Nephron progenitor cell (in vitro differentiated cells): ENCODE measurements at places on chromosomes 1 and 21.

DNA sequence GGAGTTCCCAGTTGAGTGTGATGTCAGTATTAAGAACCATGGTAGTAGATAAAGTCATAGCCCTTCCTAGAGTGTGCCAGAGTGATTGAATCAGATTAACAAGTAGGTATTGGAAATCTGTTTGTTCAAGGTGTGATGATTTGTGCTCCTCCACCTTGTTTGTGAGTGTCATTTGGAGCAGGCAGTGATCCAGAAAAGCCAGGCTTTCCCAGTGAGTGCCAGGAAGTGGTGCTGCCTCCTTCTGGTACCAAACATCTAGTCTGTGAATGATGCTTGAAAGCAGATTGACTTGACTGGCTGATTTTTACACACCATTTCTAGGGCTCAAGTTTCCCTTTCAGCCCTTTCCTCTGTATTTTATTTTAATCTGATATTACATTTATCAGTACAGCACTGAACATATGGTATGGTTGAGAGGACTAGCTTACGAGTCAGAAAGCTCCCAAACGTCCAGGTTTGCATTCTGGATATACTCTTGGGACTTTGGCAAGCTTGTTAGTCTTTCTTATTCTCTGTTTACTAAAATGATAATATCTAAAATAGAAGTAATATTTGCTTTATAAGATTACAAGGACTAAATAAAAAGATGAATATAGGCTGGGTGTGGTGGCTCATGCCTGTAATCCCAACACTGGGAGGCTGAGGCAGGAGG is 100.7 kb downstream of the PATJ start:
- no peaks in the 10 kb centered on the region for H3K36me3 ChIP-seq
- H3K4me1 ChIP-seq = peaks cover 10% of the 10 kb centered on the region
- no peak overlapping the region for H3K27ac ChIP-seq
- no peak for DNase-seq
- no peaks in the 10 kb centered on the region for H3K27me3 ChIP-seq

- H3K4me3 ChIP-seq = no peak overlapping the region
- peaks cover 50% of the 10 kb centered on the region for H3K36me3 ChIP-seq
- no peaks in the 10 kb centered on the region for H3K4me1 ChIP-seq
Measured at GRCh38 chr1:117473063-117473462, 105.8 kb downstream of the MAN1A2 start.

DNA sequence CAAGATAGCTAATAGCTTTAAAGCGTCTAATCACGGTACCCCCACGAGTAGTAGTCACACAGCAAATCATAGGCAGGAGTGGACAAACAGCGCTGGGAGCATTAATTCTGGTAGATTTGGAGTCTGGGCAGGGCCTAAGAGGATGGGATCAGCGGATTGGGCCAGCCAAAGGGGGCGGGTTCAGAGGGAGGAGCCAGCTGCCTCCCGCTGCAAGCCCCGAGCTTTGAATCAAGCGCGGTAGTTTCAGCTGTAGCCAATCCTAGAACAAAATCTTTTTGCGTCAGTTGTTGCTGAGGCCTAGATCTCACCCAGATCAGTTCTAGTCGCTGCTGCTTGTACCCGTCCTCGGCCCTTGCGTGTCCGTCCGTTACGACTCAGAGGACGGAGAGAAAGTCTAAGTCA is 576 bp upstream of the NASP start:
- peak overlapping the region; percentile 98 for H3K27ac ChIP-seq
- peaks cover 19% of the 10 kb centered on the region for H3K4me1 ChIP-seq
- H3K27me3 ChIP-seq = no peaks in the 10 kb centered on the region
- peak; percentile 94 for DNase-seq
- peaks cover 16% of the 10 kb centered on the region for H3K36me3 ChIP-seq

DNA sequence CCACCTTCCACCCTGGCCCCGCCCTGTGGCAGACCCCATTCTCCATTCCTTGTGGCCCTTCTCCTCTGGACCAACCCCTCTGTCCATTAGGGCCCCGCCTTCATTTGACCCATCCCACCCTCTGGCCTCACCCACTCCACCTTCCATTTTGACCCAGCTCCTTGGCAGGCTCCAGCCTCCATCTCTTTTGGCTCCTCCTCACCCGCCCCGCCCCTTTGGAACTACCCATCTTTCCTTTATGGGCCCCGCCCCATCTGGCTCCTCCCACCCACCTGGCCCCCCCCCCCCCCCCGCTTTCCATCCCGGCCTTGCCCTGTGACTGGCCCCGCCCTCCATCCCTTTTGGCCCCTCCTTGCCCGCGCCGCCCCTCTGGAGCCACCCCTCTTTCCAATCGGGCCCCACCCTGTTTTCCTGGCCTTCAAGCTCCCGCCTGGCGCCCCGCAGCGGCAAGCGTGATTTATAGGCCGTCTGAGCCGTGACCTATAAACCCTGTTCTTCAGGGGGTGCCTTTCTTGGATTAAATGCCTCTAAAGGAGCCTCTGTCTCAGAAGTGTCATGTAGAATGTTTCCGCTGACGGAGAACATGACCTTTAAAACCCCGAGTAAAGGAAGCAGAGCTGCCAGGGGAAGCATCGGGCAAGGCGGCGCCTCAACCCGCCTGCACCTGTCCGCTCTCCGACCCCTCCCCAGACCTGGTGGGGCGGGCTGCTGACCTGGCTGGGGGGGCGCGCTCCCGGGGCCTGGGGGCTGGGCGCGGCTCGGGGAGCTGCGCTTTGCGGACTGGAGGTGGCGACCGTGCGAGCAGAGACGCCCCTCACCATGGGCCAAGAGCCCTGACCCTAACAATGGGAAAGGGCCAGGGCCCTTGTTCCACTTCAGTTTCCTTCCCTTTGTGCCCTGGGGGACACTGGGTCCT is 178.0 kb downstream of the CAMTA1 start:
- H3K27ac ChIP-seq = peak overlapping the region; percentile 25
- H3K27me3 ChIP-seq = peaks cover 6% of the 10 kb centered on the region
- peaks cover 76% of the 10 kb centered on the region for H3K4me1 ChIP-seq
- H3K36me3 ChIP-seq = no peaks in the 10 kb centered on the region
- H3K4me3 ChIP-seq = peak overlapping the region; percentile 69

- no peaks in the 10 kb centered on the region for H3K36me3 ChIP-seq
- no peak overlapping the region for H3K27ac ChIP-seq
Measured at GRCh38 chr1:198399452-198399851, 141.0 kb downstream of the ATP6V1G3 start.

DNA sequence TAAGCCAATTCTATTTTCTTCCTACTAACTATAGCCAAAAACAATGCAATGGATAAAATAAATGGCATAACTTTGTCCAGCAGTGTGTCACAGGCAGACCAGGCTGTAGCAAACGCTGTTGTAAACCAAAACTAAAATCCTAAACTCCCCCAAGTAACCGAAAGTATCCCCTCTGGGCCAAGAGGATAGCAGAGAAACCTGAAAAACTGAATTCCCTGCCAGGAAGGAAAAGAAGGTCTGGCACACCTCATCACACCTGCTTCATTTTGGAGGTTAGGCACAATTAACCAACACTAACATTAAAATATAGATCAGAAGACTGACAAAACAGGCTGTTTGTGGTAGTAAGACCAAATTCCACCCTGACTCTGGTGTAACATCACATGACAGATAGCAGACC is 356.8 kb upstream of the C1orf87 start:
- no peak overlapping the region for H3K4me3 ChIP-seq
- H3K4me1 ChIP-seq = no peaks in the 10 kb centered on the region
- no peaks in the 10 kb centered on the region for H3K27me3 ChIP-seq
- H3K27ac ChIP-seq = no peak overlapping the region

- H3K27me3 ChIP-seq = peaks cover 3% of the 10 kb centered on the region
- DNase-seq = no peak
- no peak overlapping the region for H3K27ac ChIP-seq
- H3K4me1 ChIP-seq = no peaks in the 10 kb centered on the region
- H3K4me3 ChIP-seq = no peak overlapping the region
Measured at GRCh38 chr1:109969146-109969829, 15.3 kb upstream of the AHCYL1 start.

DNA sequence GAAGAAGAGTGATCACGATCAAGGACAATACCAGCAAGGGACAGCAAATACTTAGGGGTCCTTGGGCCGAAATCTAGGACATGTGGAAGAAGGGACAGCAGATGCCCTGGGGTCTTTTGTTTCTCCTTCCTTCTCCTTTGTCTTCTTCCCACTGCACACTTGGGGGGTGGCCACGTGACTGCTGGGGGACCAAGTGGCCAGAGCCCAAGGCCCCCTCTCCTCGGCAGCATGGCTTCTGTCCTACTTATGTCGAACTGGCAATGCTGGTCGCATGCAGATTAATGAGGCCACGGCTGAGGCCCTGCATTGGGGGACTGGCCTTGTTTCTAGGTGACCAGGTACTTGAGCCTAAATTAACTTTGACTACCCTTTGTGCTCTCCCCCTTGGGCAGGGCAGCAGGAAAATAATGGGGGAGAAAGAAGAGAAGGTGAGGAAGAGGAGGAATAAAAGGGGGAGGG is 83.0 kb downstream of the GRIK3 start:
- DNase-seq = no peak
- H3K4me3 ChIP-seq = peak overlapping the region; percentile 51
- H3K36me3 ChIP-seq = no peaks in the 10 kb centered on the region
- H3K27me3 ChIP-seq = peaks cover 29% of the 10 kb centered on the region

GRCh38 chr1:31772669-31773248 is 8.6 kb upstream of the ADGRB2 start:
- DNase-seq = no peak
- peaks cover 96% of the 10 kb centered on the region for H3K27me3 ChIP-seq
- no peaks in the 10 kb centered on the region for H3K36me3 ChIP-seq
- no peak overlapping the region for H3K27ac ChIP-seq

GRCh38 chr1:106447466-106447865 is 609.0 kb upstream of the PRMT6 start:
- no peaks in the 10 kb centered on the region for H3K36me3 ChIP-seq
- no peak for DNase-seq
- no peaks in the 10 kb centered on the region for H3K4me1 ChIP-seq
- H3K4me3 ChIP-seq = no peak overlapping the region

DNA sequence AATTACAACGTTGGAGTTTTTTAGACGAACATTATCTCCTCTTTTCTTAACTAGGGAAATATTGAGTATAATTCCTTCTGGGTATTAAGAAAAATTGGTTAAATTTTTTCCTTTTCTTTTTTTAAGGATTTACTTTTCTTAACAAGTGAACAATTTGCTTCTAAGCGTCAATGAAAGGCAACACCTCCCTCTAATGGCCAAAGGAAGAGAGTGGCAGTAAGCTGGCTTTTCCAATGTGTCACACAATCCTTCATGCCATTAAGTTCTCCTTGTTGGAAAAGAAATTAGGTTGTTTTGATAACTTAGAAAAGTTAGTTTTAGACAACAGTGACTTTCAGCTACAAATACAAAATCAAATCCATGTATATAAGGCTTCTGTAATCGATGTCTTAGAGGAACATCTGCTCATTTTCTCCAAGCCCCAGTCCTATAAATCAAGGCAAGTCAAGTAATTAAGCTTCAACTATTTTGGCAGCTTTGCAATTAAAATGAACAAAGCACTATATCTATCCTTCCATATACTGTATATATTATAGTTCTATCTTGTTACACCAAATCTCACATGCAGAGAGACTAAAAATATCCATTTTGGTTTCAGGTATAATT is 62.8 kb downstream of the EDEM3 start:
- peaks cover 5% of the 10 kb centered on the region for H3K36me3 ChIP-seq
- H3K4me1 ChIP-seq = peaks cover 10% of the 10 kb centered on the region
- peak; percentile 12 for DNase-seq
- no peaks in the 10 kb centered on the region for H3K27me3 ChIP-seq

DNA sequence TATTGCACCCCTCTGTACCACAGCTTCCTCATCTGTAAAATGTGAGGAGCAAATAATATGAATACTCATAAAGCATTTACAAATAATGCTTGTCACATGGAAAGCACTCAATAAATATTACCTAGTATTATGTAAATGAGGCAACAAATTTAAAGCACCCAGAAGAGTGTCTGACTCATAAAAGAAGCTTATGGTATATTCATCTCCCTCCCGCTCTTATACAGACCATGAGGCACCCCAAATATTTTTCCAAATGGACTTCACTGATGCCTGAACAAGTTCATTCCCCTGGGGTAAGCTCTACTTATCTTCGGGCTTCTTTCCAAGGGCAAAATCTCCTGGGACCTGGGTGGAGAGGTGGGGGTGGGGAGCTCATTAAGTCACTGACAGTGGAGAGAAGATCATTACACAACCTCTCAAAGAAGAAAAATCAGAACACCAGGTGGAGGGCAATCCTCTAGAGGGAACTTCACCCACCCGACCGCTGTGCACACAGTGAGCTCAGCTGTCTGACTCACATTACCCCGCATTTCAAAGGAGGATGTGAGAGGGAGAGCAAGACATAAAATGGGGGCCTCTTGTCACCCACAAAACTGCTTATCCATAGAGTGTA is 166.2 kb downstream of the ASTN1 start:
- H3K27ac ChIP-seq = no peak overlapping the region
- peaks cover 43% of the 10 kb centered on the region for H3K4me1 ChIP-seq
- H3K36me3 ChIP-seq = no peaks in the 10 kb centered on the region
- H3K27me3 ChIP-seq = peaks cover 4% of the 10 kb centered on the region
- H3K4me3 ChIP-seq = no peak overlapping the region

GRCh38 chr1:117001254-117001927 is at the start of gene CD101:
Gene CD101, plus strand, starts transcription at chr1:117001760. Its CDS starts 58 bp downstream, at chr1:117001818.
- H3K36me3 ChIP-seq = peaks cover 21% of the 10 kb centered on the region
- H3K27me3 ChIP-seq = no peaks in the 10 kb centered on the region
- peaks cover 33% of the 10 kb centered on the region for H3K4me1 ChIP-seq
- H3K27ac ChIP-seq = peak within 1 kb of the TSS; percentile 53
- DNase-seq = no peak

DNA sequence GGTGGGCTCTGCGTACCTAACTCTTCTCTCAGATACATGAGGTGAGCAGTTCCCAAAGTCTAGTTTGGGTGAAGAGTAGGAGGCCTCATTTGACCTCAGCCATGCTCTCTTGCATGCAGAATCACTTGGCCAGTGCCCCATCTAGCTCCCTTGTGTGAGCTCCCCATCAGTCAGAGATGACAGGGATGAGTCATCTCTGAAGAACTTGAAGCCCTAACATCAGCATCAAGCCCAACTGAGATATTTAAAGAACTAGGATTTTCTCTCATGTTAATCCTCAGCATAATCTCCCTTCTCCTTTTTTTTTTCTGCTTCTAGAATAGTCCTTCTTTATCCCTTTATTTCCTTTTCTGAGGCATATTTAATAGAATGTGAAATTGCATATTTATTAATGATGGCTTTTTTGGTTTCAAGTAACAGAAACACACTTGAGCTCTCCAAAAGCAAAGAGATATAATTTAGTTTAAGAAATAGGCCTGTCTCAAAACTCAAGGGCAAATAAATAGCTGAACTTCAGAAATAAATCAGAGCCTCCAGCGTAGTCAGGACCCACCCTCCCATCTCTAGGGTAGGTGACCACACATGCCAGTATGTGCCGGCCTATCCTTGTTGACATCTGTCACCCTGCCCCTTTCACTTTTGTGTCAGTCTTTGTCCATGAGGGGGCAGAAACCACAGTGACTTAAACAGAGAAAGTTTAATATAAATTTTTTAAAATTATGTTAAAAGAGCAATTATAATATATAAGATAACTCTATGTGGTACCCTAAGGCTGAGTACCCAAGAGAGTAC is 112.3 kb downstream of the TSEN15 start:
- peak overlapping the region; percentile 53 for H3K27ac ChIP-seq
- H3K4me3 ChIP-seq = no peak overlapping the region
- peaks cover 6% of the 10 kb centered on the region for H3K27me3 ChIP-seq
- DNase-seq = no peak

- H3K4me1 ChIP-seq = no peaks in the 10 kb centered on the region
- DNase-seq = no peak
- no peak overlapping the region for H3K4me3 ChIP-seq
- H3K27me3 ChIP-seq = peaks cover 35% of the 10 kb centered on the region
Measured at GRCh38 chr1:40133839-40134238, 27.3 kb upstream of the RLF start.

- no peaks in the 10 kb centered on the region for H3K27me3 ChIP-seq
- DNase-seq = no peak
- no peaks in the 10 kb centered on the region for H3K4me1 ChIP-seq
- H3K27ac ChIP-seq = no peak overlapping the region
Measured at GRCh38 chr21:36874665-36875064, 91.8 kb downstream of the HLCS start.
